Neural progenitor cell (in vitro differentiated cells): ENCODE measurements at places on chromosomes 11 and 22.

GRCh38 chr11:11894486-11894885 lies 52.7 kb downstream of the USP47 start:
- DNase-seq = no peak

DNA sequence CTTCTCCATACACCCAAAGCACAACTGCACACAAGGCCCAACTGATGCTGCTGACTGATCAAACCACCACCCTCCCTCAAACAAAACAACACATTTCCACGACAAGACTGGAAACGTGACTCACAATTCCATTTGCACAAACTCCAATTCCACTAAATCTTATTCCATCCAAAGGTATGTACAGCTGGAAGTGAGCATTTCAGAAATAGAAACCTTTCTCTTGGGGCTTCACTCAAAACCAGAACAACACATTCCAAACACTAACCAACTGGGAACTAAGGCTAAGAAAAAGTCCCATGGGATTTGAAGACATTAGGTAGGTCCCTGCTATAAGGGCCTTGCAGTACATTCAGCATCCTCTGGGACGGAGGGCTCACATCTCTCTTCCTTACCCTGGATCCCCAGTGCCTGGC lies 19.6 kb downstream of the MORC2 start:
- no peak for DNase-seq

GRCh38 chr22:25890651-25891050 lies 148.7 kb downstream of the MYO18B start:
- DNase-seq = no peak

GRCh38 chr11:71449596-71449995 lies 1.4 kb upstream of the DHCR7 start:
- DNase-seq = peak; percentile 8

- DNase-seq = no peak
These were observed 1.9 kb downstream of the CCDC117 start for GRCh38 chr22:28774378-28774777.

DNA sequence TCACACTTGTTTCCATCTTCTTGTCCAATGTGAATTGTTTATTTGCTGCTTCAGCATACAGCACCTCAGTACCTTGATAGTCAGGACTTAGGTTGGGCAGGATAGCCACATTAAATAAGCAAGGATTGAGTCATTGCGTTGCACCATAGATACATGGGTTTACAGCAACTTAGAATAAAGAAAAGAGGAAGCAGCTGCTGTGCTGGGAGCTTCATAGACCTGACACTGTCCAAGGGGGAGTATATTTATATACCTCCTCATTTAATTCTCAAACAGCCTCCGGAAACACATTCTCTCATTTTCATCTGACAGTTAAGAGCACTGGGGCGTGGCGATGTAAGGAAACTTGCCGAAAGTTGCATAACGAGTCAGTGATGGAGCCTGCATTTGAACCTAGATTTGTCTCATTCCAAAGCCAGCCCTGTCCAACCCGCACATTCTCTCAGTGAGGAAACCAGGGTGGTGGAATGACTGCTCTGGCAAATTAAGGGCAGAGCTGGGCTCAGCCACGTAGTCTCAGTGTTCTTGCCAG lies 42.2 kb downstream of the UBASH3B start:
- no peak for DNase-seq

- no peak for DNase-seq
These were observed 1.5 kb upstream of the MRGPRG start for GRCh38 chr11:3220101-3220500.

GRCh38 chr11:86183694-86184093 lies 60.9 kb upstream of the EED start:
- DNase-seq = no peak

DNA sequence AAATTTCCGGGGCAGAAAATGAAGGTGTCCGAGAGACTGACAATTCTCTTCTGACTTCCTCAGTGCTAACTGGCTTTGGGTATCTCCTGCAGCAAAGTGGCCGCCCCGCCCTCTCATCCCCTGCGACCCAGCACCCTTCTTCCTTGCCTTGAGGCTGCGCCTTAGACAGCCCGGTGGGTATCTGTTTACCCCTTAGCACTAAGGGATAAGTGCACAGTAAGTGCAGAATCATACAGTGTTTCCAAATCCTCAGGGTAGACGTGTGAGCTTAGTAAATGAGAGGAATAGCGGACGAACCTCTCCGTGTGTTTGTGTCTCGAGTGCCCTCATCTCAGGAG lies 368 bp upstream of the CHORDC1 start:
- DNase-seq = no peak

- peak; percentile 63 for DNase-seq
These were observed 90.6 kb upstream of the FGF3 start for GRCh38 chr11:69909561-69910518.

- no peak for DNase-seq
These were observed 924.6 kb upstream of the FAT3 start for GRCh38 chr11:91299980-91300379.

DNA sequence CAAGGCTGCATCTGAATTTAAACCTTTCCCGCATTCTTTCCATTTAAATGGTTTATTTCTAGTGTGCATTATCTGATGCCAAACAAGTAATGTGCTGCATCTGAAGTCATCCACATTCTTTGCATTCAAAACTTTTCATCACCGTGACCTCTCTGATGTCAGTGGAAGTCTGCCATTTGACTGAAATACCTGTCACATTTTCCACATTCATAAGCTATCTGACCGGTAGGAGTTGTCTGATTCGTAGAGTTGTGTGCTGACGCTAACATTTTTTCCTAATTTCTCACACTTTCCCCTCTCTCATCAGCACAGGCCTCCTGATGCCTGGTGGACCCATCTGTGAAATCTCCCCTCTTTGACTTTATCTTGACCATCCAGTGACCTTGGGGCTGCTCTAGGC lies 79.9 kb upstream of the BARX2 start:
- DNase-seq = no peak

DNA sequence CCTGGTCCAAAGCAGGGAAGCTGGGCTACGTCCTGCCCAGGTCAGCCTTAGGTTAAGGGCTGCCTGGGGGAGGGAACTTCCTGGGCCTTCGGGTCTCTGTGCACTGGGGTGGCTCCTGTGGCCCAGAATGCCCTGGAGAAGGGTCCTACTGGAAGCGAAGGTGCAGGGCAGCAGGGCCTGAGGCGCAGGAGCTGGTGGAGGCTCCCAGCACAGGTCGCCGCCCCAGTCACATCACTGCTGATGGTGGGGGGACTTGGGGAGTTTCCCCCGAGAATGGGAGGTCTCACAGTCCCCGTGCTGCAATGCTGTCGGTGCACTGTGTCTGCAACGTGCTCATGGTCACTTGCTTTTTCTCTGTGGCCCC lies 815 bp upstream of the SMIM38 start:
- no peak for DNase-seq

- no peak for DNase-seq
These were observed 134.0 kb downstream of the TRIM44 start for GRCh38 chr11:35796562-35796961.

GRCh38 chr11:13169709-13170108 lies 107.9 kb upstream of the BMAL1 start:
- DNase-seq = no peak

GRCh38 chr11:61874853-61875252 lies 16.5 kb downstream of the FADS3 start:
- no peak for DNase-seq

- DNase-seq = no peak
These were observed 61.9 kb upstream of the BARX2 start for GRCh38 chr11:129313541-129314297.

DNA sequence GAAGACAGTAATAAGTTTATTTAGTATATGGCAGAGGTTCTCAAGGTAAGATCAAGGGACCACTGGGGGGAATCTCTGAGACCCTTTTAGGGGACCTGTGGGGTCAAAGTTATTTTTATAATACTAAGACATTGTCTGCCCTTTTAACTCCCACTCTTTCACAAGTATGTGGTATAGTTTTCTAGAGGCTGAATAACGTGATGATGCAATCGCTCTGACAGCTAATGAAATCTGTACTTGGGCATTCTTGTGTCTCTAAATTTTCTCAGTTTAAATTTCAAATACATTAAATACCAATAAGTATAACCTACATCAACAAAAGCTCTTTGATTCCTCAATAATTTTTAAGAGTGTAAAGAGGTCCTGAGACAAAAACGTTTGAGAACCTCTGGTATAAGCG lies 147.9 kb downstream of the ATG16L2 start:
- DNase-seq = no peak

DNA sequence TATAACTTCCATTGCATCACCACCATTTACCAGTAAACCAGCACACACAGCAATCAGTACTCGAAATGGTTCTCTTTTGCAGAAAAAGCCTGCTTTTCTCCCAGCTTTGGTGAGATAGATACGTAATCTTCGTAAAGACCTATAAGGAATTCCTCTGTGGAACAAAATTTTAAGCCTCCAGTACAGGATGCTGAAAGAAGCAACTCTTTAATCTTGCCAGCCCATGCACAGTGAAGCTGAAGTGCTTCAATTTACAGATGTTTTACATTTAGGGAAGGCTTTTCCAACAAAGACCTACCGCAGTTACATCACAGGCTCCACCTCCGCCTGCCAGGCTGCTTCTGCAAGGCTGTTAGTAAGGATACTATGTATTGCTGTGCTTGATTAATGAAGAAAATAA lies 1.9 kb downstream of the ELMOD1 start:
- DNase-seq = peak; percentile 48

DNA sequence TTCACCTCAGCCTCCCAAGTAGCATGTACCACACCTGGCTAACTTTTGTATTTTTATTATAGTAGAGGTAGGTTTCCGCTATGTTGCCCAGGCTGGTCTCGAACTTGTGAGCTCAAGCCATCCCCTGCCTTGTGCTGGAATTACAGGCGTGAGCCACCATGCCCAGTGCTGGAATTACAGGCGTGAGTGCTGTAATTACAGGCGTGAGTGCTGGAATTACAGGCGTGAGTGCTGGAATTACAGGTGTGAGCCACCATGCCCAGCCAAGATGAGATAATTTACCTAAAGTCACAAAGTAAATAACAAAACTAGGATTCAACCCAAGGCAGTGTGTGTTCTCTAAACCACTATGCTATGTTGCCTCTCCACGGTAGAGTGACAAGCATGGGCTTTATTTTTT lies 3.6 kb upstream of the UBXN1 start:
- DNase-seq = no peak

GRCh38 chr11:70319396-70320076 lies 49.0 kb downstream of the PPFIA1 start:
- peak; percentile 37 for DNase-seq

GRCh38 chr11:7281079-7281478 lies 29.4 kb downstream of the SYT9 start:
- DNase-seq = no peak

GRCh38 chr11:105000797-105001196 lies 22.2 kb downstream of the CASP5 start:
- peak; percentile 33 for DNase-seq

DNA sequence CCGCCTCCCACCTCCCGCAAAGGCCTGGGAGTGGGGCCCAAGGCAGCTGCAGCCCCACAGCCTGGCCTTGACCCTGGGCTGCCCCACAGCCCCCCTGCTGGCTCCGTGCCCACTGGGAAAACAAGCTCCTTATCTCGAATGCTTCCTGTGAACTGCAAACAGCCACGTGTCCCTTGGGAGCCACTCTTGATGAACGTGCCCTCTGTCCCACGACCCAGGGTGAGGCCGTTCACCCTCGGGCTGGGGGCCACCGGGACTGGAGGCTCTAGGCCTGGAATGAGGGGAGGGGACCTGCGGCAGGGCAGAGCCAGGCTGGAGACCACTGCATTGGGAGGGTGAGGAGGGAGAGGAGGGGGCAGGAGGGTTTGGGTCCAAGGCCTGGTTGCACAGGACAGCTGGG lies 9.5 kb downstream of the H19 start:
- no peak for DNase-seq

- no peak for DNase-seq
These were observed 766.2 kb upstream of the KIRREL3 start for GRCh38 chr11:127766734-127767133.

GRCh38 chr11:29781268-29781667 lies 235.6 kb downstream of the KCNA4 start:
- no peak for DNase-seq

GRCh38 chr11:67400942-67401494 lies 640 bp downstream of the PPP1CA start:
- DNase-seq = no peak

- DNase-seq = no peak
These were observed 966.9 kb upstream of the CNTN5 start for GRCh38 chr11:98053851-98054250.
